Kidney epithelial cell (primary cell): ENCODE measurements at places on chromosomes 5 and 9. TPM values are rescaled to one million over a fixed set of nuclear protein-coding genes. Genes with fewer than 3 reads are reported as not detected.

DNA sequence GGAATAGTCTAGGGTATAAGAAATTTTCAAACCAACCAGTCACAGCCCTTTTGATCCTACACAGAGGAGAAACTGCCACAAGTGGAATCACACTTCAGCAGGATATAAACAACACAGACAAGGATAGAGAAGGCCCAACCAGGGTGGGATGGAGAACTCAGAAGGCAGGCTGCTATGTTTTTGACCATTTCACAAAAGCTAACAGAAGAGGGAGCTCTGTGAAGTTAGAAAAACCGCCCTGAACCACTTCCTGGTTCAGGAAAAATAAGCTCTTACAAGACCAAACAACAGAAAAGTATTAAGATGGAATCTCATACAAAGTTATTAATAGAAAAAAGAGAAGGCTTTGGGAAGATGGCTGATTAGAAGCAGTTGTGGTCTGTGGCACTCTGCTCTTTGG is 960 bp upstream of the IFNB1 start:
- DNase-seq, result no peak

GRCh38 chr5:116482394-116482793 is 92.2 kb downstream of the SEMA6A start:
- no peak for DNase-seq

- DNase-seq, result no peak
Measured at GRCh38 chr5:164545507-164545906, 1040.1 kb downstream of the MAT2B start.

The GBGT1 gene
- total RNA-seq, result 8.8 and 12.4 TPM in 2 replicates

The SEMA5A gene
- 4.0 and 4.7 TPM in 2 replicates for total RNA-seq

The FOXD4L3 gene
- not detected in 2 replicates for total RNA-seq

The SLC25A2 gene
- not detected in 2 replicates for total RNA-seq
